ENCODE measurements at places on chromosomes 2 and 18.

GRCh38 chr2:166115589-166115988 is 12.2 kb downstream of the SCN1A start:
- no peak for DNase-seq

DNA sequence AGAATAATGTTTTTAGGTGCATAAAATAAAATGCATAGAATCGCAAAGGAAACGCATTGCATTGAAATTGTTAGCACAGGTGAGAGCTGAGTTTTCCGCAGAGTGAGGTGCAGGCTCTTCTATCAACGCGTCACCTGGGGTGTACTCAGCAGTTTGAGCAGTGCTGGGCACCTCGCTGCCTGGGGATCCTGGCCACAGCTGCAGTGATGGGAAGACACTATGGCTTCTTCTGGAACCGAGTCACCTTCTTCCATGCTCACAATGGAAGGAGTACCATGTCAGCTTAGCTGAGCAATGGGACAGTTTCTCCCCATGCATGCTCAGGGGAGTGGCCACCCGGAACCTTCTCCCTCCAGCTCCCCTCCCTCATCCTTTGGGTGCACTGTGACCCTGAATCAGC is 95.4 kb upstream of the OTOS start:
- no peak for DNase-seq

DNA sequence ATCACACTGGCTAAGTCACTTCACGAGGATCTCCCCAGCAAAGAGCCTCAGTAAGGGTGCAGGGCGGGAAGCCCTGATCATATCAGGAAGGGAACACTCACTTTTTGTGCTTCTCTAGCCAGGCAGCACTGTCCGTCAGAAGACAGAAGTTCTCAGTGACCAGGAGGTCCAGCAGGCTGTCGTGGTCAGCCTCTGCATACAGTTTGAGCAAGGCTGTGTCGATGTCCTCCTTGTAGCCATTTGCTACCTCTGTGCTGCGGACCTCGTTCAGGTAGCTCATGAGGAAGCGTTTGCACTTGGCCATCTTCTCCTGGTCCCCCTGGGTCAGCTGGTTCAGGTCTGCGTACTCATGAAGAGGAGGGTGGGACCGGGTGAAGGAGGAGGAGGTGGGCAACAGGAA is 38.7 kb downstream of the GPR45 start:
- no peak for DNase-seq

GRCh38 chr18:79988071-79988450 is 302 bp downstream of the TXNL4A start:
- DNase-seq, result no peak

GRCh38 chr2:132503701-132504100 is 87.1 kb downstream of the GPR39 start:
- DNase-seq, result no peak

DNA sequence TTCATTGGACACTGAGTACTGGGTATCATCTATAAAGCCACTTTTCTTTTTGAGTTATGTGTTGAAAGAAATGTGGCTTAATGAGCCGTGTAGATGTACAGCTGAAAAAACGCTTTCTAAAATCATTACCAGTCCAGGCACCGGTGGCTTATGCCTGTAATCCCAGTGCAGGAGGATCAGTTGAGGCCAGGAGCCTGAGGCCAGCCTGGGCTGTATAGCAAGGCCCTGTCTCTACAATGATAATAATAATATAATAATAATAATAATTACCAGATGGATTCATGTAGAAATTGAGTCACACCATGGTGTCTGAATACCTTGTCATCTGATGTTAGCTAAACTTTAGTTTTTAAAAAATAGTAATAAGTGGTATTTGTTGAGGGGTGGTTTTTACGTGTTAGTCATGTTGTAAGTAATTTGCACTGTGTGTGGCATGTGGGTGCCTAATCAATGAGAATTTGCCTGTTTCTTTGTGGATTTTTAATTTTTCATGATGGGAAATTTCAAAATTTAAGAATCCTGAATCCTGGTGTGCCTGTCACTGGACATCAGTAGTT is 30.1 kb downstream of the NCK2 start:
- no peak for DNase-seq

DNA sequence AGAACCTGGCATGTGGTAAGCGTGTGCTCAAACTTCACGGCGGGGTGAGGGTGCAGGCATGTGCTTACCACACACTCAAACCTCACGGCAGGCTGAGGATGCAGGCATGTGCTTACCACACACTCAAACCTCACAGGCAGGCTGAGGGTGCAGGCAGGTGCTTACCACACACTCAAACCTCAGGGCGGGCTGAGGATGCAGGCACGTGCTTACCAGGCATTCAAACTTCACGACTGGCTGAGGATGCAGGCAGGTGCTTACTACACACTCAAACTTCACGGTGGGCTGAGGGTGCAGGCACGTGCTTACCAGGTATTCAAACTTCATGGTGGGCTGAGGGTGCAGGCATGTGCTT is 105.0 kb upstream of the ALKAL2 start:
- DNase-seq, result no peak

- no peak for DNase-seq
Observed at GRCh38 chr2:19140463-19141208, 217.8 kb downstream of the OSR1 start.

DNA sequence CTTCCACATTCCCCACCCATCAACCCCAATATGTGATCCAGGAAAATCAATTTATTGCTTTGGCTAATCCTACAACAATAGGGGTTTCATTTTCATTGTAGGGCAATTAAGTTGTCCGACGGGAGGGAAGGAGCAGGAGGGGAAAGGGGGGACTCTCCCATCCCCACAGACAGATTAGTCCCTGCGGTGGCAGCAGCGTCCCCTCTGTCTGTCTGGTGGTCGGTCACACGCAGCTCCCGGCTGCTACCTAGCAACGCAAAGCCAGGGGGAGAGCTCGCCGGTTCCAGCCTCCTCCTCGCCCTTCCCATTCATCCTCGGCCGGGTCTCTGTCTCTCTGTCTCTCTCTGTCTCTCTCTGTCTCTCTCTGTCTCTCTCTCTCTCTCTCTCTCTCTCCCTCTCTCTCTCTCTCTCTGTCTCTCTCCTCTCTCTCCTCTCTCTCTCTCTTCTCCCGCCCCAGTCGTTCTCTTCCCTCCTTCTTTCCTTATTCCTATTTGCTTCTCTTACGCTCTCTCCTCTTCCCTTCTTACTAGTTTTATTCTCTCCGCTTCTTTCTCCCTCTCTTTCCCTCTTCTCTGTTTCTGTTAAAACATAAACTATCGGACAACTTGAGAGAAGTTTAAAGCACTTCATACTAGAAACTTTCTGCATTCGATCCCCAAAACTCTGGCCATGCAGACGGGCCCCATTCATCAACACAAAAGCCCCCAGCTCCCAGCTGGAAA is 1.2 kb downstream of the LRP2 start:
- DNase-seq, result no peak

DNA sequence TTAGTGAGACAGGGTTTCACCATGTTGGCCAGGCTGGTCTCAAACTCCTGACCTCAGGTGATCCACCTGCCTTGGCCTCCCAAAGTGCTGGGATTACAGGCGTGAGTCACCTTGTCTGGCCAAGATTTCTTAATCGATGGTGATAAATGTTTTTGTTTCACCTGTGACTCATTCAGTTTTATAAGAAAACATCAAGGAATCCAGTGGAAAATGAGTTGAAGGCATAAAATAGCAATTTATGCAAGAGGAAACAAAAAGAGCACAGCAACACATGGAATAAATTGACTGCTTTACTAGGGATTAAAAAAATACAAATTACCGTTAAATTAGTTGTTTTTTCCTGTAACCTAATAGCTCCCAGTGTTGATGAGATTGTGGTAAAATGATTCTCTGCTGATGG is 80.2 kb downstream of the CDK15 start:
- DNase-seq, result no peak

DNA sequence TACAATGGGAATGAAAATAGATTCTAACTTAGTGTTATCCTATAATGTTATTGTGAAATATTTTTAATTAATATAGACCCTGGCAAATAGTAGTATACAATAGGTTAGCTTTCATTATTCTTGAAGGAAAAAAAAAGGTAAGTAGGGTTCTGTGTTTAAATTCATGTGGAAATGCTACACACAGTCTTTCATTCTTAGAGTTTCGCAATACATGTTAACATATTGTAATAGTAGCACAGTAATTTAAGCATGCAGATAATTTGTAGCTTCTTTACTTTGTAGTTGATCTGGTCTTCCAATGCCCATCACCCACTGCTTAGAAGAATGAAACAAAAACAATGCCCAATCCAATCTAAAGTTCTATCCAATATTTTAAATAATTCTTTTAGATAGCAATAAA is 54.8 kb upstream of the MSTN start:
- DNase-seq, result no peak

GRCh38 chr2:240986787-240987411 is 11.5 kb upstream of the SNED1 start:
- DNase-seq, result no peak

- no peak for DNase-seq
Observed at GRCh38 chr2:9812945-9813311, 30.3 kb upstream of the TAF1B start.

DNA sequence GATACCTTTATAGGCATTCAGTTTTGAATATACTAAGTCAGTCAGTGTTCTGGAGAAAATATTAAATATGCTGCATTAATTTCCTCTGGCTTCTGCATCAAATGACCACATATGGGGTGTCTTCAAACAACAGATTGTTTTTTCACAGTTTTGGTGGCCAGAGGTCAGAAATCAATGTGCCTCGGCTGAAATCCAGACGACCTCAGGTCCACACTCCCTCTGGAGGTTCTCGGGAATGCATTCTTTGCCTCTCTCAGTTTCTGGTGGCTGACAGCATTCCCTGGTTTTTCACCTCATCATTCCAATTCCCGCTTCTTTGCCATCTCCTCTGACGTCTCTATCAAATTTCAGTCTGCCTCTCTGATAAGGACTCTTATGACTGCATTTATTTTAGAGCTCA is 142.3 kb downstream of the ZNF407 start:
- no peak for DNase-seq

GRCh38 chr2:100483895-100484294 is 13.6 kb downstream of the NMS start:
- no peak for DNase-seq

DNA sequence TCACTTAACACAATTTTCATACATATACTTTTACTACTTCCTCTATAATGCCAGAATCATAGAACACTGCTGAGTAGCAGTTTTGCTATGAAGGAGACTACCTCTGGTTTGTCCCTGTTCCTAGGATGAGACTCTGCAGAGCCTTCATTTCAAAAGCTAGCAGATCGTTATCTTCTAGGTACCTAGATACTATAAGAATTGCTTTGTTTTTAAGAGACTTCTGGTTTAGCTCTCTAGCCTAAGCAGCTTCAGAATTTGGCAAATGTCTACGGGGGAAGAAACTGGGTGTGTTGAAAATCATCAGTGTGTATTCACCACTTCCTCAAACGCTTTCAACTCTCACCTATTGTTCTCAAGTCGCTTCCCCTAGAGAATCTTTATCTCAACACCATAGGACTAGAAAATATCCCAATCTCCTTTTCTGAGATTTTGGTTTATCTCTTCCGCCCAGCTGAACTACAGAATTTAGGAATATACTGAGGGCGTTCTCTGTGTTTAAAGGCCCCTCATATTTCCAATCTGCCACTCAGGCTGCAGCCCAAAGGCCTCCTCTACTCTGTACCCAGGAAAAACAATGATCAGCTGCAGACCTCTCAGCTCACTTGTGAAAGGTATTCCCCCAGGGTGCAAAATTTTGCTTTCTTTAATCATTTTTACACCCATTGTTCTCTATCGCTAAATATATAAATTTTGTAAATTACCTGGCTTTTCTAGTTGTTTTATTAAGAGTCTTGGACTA is 28.7 kb downstream of the SMAD2 start:
- no peak for DNase-seq

DNA sequence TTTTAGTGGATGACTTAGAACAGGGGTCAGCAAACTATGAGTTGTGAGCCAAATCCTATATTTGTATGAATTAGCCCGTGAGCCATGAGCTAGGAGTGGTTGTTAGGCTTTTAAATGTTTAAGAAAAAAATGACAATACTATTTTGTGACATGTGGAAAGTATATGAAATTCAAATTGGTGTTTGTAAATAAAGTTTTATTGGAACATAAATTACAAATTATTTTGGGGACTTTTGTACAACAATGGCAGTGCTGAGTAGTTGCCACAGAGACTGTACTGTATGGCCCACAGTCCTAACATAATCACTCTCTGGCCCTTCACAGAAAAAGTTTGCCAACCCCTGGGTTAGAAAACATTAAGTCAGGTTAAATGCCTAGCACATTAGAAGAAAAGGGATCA is 26.1 kb downstream of the ADNP2 start:
- DNase-seq, result no peak

DNA sequence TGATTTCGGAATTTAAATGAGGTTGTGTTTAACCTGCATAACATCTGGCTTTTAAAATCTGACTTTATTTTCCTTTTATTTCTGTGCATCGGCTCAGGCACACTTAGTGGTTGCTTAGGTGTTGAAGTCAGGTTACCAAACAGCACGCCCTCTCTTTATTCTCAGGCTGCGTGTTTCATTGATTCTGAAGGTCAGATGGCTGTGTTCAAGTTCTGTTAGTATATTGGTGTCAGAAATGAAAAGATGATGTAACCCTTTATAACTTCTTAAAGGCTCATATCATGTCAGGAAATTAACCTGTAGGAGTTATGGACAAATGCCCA is 246.5 kb downstream of the LDLRAD4 start:
- no peak for DNase-seq

GRCh38 chr18:77373730-77374445 is 124.2 kb downstream of the GALR1 start:
- DNase-seq, result no peak

DNA sequence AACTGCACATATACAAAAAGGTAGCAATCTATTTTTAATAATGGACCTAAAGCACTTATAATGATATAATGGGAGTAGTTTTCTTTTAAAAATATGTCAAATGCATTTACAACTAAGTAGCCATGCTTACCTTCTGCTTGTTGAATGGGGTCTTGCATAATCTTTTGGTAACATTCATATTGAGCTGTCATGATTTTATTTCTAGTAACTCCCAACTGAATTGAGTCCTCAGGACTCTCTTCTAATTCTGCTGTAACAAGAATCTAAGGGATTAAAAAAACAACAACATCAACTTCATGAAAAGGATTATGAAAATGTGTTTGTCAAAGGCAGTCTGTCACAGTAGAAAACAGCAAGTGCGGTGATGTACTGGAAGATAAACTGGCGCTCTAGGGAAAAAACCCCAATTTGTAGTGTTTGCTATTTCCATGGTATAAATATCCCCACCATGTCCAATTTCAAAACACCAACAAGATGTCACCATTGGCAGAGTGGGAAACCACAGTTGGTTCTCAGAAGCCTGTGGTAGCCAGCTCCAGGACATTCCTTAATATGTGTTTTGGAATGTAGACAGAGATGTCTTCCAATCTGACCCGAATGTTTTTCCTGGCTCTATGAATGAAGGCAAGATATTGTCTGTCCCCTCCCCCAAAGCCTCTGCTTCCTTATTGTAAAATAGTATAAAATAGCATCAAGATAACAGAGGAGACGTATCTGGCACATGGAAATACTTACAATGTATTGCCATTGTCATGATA is 64.8 kb downstream of the CALCRL start:
- DNase-seq, result no peak

GRCh38 chr2:229714080-229714735 is at the start of gene DNER:
TSS of gene DNER (minus strand) at chr2:229714555. CDS start at chr2:229714423, 132 bp downstream.
- DNase-seq, result no peak

GRCh38 chr2:29705616-29706015 is 215.8 kb downstream of the ALK start:
- no peak for DNase-seq

GRCh38 chr2:98604547-98604946 is 3.8 kb downstream of the COA5 start:
- no peak for DNase-seq

- no peak for DNase-seq
Observed at GRCh38 chr2:120091436-120091835, 78.6 kb downstream of the EPB41L5 start.

GRCh38 chr2:158917121-158917520 is 51.3 kb upstream of the TANC1 start:
- DNase-seq, result no peak

GRCh38 chr18:22199005-22199404 is 29.6 kb downstream of the GATA6 start:
- no peak for DNase-seq

All from NCI-H1417 treated with DMSO at 0.1 percent for 48 hours (cell line).